Calu3 (cell line): ENCODE measurements at places on chromosomes 4 and X.

DNA sequence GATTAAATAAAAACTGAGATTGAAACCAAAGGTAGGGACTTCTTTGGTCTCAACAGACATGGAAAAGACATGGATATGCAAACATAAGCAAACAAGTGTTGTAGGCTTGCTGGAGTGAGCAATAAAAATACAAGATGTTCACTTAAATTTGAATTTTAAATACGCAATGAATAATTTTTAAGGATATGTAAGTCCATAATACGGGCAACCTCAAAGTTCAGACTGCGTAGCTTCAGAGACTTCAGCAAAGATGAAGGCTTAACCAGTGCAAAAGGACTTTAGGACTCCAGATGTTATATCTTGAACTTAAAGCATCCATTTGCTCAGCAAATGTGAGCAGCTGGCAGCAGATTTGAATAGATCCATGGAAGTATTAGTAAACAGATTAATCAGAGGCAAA, 549.3 kb downstream of the ARAP2 start:
- no peak for DNase-seq

- DNase-seq: no peak
Measured at GRCh38 chr4:6471307-6472007, 957 bp downstream of the PPP2R2C start.

DNA sequence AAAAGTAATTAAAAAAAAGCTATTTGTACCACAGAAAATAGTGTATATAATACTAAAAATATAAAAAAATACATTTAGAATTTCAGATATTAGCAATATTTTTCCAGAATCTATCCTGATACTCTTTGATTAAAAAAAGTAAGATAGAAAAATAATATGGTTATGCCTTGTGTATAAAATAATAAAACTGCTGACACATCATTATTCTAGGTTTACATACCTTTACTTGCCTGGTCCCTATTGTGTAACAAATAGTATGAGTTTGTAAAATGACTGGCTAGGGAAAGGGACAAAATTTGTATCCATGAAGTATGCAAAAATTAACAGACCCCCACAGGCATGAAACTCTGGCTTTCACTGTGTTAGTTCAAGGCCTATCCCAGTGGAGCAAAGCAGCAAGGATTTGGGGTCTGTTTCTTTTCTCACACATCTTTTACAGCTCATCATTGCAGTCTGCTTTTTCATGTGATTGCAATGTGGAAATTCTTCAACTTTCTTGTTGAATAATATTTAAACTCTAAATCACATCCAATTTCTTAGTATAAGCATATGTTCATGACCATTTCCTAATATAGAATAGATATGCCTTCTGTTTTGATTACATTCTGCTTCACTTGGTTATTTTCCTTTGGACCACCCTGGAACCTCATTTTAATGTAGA, 136.7 kb upstream of the PCDH18 start:
- no peak for DNase-seq

DNA sequence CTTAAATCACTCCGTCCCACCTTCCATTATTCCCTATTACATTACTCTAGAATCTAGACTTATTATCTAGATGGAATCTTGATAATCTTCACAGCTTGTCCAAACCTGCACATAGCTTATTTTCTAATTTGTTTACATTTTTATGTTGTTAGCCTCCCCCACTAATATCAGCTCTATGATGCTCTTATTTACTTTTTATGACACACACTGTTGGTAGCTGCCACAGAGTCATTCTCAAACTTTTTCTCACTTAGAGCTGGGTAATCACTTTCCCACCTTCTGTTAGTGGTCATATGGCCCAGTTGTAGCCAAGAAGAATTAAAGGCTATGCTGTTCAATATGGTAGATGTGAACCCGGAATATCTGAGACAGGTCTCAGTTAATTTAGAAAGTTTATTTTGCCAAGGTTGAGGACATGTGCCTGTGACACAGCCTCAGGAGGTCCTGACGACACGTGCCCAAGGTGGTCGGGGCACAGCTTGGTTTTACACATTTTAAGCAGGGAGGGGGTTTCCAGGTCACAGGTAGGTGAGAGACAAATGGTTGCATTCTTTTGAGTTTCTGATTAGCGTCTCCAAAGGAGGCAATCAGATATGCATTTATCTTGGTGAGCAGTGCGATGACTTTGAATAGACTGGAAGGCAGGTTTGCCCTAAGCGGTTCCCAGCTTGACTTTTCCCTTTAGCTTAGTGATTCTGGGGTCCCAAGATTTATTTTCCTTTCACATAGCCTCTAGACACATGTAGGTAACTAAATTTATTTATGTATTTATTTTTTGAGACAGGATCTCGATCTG, 7.0 kb upstream of the ADGRA3 start:
- DNase-seq: no peak

DNA sequence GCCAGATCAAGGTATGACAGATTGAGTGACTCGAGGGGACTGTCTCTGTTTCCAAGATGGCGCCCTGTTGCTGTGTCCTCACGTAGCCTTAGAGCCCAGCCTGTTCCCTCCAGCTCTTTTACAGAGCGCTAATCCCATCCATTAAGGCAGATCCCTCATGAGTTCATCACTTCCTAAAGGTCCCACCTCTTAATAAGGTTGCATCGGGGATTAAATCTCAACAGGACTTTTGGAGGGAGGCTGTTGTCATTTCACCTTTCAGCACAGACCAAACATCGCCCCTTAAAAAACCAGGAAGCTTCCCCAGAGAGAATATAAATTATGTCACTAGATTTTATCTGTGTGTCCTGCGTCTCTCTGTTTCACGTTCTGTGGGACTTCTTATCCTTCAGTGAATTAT, 32.6 kb upstream of the DHRSX start:
- DNase-seq: no peak

DNA sequence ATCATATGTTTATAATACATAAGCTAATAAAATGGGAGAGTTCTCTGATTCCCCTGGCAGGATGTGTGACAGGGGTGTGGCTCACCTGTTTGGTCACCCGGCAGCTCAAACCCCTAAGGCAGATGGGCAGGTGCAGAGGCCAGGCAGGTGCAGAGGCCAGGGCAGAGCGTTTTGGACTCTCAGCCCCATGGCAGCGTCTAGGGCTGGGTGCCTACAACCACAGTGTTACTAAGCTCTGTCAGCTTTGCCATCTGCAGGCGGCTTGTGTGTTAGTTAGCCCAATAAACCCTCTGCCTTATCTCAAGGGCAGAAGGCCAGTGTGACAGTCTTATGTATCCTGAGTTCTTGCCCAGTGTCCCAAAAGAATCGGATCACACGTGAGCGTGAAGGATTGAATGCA, 54.0 kb upstream of the UGT2B15 start:
- no peak for DNase-seq

- DNase-seq: no peak
Measured at GRCh38 chr4:111556141-111556781, 589.0 kb upstream of the FAM241A start.

DNA sequence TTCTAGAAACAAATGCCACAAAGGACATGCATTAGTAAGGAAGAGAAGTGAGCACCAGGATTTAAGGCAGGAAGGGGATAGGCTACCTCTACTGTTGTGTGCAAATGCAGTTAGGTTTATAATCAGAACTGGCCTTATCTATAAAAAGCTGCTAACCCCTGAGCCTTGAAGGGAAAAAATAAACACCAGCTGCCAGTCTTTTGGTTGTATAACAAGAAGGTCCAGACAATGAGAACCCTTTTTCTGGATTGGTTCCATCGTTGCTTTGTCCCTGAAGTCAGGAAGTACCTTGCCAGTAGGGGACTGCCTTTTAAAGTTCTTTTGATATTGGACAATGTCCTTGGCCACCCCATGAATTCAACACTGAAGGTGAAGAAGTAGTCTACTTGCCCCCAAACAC, 126.7 kb upstream of the OTUD4 start:
- no peak for DNase-seq

DNA sequence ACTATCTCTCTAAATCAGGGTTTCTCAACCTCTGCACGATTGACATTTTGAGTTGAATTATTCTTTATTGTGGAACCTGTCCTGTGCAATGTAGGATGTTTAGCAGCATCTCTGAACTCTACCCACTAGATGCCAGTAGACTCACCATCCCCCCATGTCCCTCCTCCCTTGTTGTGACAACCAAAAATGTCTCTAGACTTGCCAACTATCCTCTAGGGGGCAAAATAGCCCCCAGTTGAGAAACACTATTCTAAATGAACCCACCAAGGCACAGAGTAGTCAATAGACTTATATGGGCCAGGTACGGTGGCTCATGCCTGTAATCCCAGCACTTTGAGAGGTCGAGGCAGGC, 49.1 kb upstream of the GAB1 start:
- no peak for DNase-seq

GRCh38 chrX:68640661-68641060, 6.8 kb upstream of the STARD8 start:
- no peak for DNase-seq

DNA sequence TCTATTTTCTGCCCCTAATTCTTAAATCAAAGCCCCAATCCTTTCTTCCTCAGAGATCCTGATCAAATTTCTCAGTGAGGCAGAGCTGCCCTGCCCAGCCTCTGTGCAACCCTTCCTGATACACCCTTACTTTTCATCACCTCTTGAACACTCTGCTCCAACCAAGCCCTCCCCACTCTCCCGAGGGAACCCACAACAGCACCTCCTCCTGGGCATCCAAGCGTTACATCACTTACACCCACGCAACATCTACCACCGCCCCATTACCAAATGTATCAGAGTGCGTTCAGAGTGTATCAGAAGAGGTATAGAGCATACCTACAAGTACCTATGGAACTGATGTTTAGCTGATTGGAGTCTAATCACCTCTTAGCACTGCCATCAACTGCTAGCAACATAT, 186.5 kb downstream of the RAP1GDS1 start:
- DNase-seq: no peak

DNA sequence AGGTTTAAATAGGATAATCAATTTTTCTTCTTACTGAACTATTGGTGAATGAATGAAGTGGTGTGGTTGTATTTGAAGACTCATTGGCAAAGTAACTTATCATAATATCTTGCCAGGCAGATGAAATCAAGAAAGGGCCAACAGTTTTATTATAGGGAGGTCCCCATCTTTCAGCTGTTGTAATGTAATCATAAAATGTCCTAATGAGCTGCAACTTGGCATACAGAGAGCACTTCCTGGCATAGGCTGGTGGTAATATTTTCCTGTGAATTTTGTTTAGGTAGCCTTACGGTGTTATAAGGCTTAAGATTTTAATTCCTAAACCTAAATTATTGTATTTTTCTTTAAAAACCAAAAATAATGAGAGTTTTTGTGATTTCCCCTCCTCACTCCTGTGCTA, 17.5 kb downstream of the FHIP1A start:
- no peak for DNase-seq

GRCh38 chr4:86993909-86994681, 59.3 kb downstream of the AFF1 start:
- no peak for DNase-seq

- no peak for DNase-seq
Measured at GRCh38 chrX:31268359-31268758, 196.5 kb upstream of the FTHL17 start.

DNA sequence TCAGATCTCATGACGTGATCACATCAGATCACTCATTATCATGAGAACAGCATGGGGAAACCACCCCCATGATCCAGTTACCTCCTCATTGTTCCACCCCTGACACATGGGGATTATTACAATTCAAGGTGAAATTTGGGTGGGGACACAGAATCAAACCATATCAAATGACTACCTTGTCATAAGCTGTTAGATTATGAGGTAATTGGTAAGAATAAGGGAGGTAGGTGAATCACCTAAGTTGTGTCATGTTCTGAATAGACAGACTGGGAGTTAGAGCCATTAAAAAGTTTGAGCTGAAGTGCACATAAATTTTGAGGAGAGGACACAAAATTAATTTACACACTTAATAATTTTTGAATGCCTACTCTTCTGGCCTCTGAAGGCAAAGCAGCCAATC, 24.7 kb downstream of the SLC9B1 start:
- DNase-seq: no peak

DNA sequence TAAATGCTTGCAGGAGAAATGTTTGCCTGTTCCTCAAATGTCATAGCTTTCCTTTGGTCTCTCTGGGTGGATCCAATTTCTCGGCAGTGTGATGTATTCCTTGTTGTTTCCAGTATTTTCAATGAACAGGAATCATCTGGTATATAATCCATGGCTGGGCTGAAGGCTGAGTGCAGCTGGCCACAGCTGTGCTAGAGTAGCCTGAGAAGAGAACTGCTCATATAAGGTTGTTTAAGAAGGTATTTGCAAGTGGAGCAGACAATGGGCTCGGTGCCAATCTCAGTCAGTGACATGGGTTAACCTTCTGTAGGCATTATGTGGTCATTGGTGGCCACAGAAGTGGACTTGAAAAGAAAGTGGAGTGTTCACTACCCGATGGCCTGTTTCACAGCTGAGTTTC, 390.3 kb downstream of the SPRY1 start:
- DNase-seq: no peak

GRCh38 chr4:1683261-1683735, 815 bp downstream of the FAM53A start:
- DNase-seq: no peak

GRCh38 chrX:45598861-45599260, 398.2 kb upstream of the DIPK2B start:
- DNase-seq: no peak

DNA sequence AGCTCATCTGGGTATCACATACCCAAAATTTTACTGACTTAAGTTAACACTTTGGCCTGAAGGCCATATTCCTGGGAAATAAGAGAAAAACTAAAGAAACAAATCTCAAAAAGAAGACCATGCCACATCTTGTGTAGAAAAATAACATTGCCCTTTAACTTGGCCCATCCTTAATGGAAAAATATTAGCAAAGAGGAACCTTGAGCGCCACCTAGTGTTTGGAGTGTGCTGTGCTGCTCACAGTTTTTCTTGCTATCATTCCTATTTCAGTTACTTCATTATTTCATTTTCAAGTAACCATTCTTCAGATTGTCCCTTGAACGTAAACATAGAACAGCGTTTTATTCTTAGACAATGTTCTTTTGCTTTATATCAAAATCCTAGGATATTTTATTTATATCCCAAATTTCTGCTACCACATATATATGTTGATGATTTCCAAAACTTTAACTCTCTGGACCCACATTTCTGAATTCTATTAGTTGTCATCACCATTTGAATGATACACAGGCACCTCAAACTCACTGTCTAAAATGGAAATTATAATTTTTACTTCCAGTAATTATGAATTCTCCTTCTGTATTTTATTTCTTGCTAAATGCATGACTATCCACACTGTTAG, 999.0 kb upstream of the ADGRL3 start:
- DNase-seq: peak; percentile 34

DNA sequence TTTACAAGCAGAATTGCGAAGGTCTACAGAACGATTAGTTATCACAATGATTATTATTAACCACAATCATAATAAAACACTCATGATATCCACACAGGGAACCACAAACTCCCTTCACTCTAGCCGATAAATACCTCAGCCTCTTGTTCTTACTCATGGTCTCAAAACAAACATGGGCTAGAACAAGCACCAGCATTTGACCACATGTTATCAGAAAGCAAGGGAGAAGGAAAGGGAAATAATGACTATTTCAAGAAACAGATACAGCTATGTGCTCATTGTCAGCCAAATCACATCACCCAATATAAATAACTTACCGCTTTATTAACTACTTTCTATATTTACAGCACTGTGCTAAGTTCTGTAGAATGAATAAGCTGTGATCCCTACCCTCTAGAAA, 663.2 kb upstream of the HTR2C start:
- DNase-seq: no peak

- peak; percentile 89 for DNase-seq
Measured at GRCh38 chr4:153151535-153152455, 52.4 kb upstream of the TRIM2 start.

- DNase-seq: no peak
Measured at GRCh38 chrX:40550066-40550465, 30.7 kb upstream of the ATP6AP2 start.
